Ovary (tissue), 10 donors: ENCODE measurements at places on chromosomes 5 and 9. TPM values are rescaled to one million over a fixed set of nuclear protein-coding genes. Genes with fewer than 3 reads are reported as not detected.

PCDHGA5 gene
- total RNA-seq: 4.5 TPM

LAMC3 gene
- 0.48 TPM for total RNA-seq

BAG1 gene
- total RNA-seq: 59.6 TPM

GPR151 gene
- not detected for total RNA-seq

CARTPT gene
- not detected for total RNA-seq

PLPP7 gene
- 9.8 TPM for total RNA-seq

TTC23L gene
- total RNA-seq: 0.48 TPM

GABBR2 gene
- not detected for total RNA-seq

SYNPO gene
- total RNA-seq: 111 TPM
